Neuronal stem cell (in vitro differentiated cells): ENCODE measurements at places on chromosomes 12 and 14.

DNA sequence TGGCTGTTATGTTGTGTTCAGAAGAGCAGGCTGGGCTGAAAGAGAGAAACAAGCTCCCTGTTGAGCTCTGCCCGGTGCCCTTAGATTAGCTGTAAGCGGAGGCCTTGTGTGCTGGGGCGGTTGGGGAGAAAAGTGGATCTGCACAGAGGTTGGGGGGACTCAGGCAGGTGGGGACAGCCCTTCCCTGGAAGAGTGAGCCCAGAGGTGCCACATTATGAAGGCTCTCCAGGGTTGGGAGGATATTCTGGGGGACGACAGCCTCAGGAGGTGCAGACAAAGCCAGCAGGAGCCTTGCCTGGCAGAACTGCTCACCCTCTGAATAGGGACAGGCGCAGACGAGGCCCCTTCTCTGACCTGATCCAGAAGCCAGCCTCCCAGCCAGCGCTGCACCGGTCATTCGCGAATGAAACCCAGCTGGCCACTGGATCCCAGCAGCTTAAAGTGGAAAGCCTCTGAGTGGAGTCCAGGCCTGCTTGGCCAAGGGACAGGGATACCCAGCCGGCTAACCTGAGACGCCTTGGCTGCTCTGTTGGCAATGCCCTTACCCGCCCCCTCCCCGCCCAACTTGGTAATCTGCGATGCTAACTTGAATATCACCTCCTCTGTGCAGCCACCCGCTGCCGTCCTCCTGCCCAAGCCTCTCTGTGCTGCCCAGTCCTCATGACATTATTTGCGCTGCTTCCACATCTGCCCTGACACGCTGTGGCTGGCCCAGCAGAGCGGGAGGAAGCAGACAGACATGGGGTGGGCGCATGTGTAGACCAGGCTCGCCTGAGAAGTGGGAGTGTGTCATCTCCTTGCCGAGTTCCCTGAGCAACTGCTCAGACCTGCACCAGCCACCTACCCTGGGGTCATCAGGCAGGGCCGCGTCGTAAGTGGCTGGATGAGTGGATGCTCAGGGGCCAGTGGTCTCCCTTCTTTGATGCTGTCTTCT, 5.6 kb downstream of the HIP1R start:
- no peak for DNase-seq

DNA sequence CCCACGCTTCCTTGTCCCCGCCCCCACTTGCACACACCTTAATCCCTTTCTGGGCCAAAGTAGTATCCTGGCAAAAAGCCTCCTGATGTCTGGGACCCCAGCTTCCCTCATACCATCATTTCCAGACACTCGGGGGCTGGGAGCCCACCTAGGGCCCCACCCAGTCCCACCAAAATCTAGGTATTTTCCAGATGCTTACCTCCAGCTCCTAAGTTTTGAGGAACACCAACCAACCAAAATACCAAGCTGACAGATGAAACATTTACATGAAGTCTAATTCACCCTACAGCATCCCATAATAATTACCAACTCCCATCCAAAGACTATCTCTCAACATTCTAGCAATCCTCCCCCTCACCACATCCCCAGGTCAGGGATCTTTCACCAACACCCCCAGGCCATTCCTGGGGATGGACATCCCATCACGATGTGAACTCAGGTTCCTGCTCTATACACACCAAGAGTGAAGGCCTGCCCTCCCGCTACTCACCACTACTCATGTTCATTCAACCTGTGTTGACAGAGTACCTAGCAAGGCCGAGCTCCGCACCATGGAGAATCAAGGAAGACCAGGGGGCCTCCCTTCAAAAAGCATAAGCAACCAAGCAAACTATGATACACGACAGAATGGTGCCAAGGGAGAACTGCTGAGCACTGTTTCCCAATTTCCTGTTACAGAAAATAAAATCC, 1.6 kb upstream of the CHD4 start:
- DNase-seq, result no peak

GRCh38 chr12:64243809-64244208, 21.7 kb upstream of the KICS2 start:
- no peak for DNase-seq

DNA sequence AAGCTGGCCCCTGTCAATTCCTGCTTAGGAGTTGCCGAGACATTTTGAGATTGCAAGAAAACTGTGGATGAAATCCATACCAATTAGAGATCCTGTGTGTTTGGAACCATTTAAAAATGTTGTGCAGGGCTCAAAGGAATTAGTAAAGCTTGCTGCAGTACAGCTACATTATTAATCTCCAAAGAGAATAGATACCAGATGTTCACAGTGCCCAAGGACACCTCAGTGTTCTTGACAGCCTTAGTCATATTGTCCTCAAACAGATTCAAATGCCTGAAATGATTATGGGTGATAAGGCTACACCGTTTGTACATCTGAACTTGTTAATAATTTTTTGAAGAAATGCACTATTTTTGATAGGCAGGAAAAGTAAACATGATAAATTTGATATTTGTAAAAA, 164.6 kb downstream of the MSRB3 start:
- DNase-seq, result no peak

DNA sequence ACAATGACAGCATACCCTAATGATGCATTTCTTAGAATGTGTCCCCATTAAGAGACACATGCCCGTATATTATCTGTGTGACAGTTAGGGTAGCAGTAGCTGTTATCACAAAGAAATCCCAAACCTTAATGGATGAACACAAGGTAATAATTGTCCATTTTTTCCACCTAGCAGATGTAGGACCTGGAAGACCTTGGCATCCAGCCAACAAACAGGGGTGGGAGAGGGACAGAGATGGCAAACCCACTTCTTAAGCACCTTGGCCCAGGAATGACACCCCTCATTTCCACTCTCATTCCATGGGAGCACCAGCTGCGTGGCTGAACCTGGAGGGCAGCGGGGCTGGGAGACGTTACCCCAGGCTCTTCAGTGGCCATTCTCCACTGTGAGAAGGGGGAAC, 679.0 kb downstream of the AACS start:
- DNase-seq, result no peak
